ENCODE measurements at places on chromosomes 12 and 14.

GRCh38 chr14:64410084-64410774, 22.1 kb downstream of the MTHFD1 start:
- no peak for DNase-seq

- no peak for DNase-seq
These were observed 29.0 kb downstream of the TESC start for GRCh38 chr12:117069926-117070900.

- DNase-seq = no peak
These were observed 50.5 kb downstream of the STX2 start for GRCh38 chr12:130788515-130788914.

GRCh38 chr12:38610808-38611350, 294.3 kb downstream of the ALG10B start:
- no peak for DNase-seq

- DNase-seq = no peak
These were observed 635.5 kb downstream of the KCNH5 start for GRCh38 chr14:62409626-62410300.

- no peak for DNase-seq
These were observed 593.0 kb downstream of the SOX5 start for GRCh38 chr12:23356440-23356839.

- no peak for DNase-seq
These were observed 1106.8 kb downstream of the AACS start for GRCh38 chr12:126171937-126172559.

- DNase-seq = no peak
These were observed 12.9 kb downstream of the BRI3BP start for GRCh38 chr12:125006365-125006764.

DNA sequence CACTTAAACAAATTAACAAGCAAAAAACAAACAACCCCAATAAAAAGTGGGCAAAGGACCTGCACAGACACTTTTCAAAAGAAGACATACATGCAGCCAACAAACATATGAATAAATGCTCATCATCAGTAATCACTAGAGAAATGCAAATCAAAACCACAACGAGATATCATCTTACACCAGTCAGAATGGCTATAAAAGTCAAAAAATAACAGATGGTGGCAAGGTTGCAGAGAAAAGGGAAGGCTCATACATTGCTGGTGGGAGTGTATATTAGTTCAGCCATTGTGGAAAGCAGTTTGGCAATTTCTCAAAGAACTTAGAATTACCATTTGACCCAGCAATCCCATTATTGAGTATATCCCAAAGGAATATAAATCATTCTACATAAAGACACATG, 34.6 kb upstream of the NT5DC3 start:
- DNase-seq = no peak

- DNase-seq = no peak
These were observed 5.0 kb upstream of the NPAS3 start for GRCh38 chr14:32933629-32934072.

- no peak for DNase-seq
These were observed 582.6 kb upstream of the ATP2B1 start for GRCh38 chr12:90290980-90291975.

- DNase-seq = no peak
These were observed 31.2 kb downstream of the NUAK1 start for GRCh38 chr12:106107566-106107965.

DNA sequence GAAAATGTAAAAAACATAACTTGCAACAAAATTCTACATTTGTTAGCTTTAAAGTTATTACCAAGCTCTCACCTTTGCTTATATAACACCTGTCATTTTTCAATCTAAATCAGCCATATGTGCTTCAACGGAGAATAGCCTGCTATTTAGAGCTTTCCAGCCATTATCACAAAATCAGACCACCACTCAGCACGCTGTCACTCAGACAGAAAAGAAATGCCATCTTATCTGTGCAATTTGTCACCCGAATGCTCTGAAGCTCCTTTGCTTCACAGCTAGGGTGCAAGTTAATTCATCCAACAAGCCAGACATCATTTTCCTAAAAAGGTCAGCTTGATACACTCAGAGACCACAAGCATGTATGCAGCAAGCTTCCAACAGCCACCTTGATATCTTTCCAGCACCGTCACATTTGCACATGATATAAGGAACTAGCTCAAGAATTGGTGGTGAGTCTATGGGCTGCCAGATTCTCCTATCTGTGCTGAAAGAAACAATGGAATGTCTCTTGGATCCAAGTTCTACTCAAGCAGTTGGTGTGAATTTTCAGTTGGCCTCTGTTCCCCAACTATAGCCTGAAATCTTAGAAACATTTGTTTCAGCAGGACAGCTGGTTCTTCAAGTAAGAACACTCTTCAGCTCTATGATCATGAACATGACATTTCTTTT, 20.0 kb upstream of the IFNG-AS1 start:
- no peak for DNase-seq

DNA sequence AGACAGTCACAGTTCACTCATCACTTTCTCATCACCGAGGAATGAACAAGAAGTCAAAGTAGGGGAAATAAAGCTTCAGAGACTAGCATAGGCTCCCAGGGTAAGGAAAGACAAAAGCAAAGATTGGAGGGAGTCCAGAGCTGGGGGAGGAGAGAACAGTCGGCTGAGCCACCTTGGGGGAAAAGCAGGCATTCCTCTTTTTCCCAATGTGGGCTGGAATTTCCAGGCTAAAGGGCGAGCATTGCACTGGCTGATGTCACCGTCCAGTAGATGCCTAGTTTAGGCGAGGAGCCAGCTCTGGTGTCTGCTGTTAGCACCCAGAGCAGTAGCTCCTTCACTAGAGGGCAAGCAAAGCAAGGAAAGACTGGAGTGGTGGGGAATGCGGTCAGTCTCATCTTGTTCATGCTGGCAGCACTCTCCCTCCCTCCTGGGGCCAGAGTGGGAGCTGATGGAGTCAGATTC, 8.5 kb upstream of the KRT75 start:
- no peak for DNase-seq

DNA sequence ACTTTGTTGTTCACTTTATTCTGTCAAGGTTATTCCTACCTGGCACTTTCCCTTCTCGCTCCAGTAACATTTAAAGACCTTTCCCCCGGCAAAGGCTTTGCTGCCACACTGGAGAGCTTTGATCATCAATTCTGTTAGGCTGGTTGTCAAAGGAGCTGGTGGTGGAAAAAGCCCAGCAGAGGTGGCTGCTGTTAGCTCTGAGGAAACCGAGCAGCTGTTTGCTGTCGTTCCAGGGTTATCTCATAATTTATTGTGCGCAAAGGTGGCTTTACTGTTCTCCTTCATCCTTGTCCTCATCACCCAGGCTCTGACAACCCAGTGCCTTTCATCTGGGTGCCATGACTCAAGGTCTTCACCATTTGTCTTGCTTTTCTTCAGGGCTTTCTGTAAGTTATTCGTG, 38.2 kb upstream of the CRADD start:
- DNase-seq = no peak

DNA sequence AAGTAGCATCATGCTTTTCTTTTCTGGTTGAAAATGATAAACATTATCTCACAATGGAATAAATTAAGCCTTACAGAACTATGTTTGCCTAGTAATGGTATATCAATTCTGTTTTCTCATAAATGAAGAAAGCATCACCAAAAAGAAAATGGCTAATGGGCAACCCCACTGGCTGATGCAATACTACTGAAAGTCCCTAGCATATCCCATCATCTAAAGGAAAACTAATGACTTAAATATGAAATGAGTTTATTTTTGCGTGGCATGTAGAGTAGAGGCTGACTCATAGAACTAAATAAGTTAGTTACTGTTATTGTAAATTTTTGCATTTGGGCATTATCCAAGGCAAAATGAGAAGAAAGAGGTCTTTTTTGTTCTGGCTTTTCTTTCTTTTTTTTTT, 1156.3 kb upstream of the SEL1L start:
- DNase-seq = no peak

GRCh38 chr14:30305346-30305745, 253.6 kb upstream of the G2E3 start:
- DNase-seq = no peak

- no peak for DNase-seq
These were observed 160.9 kb downstream of the EPS8 start for GRCh38 chr12:15627995-15628945.

- peak; percentile 61 for DNase-seq
These were observed 54.9 kb downstream of the EID3 start for GRCh38 chr12:104358353-104359003.

GRCh38 chr14:87241018-87241768, 751.8 kb downstream of the GALC start:
- no peak for DNase-seq

DNA sequence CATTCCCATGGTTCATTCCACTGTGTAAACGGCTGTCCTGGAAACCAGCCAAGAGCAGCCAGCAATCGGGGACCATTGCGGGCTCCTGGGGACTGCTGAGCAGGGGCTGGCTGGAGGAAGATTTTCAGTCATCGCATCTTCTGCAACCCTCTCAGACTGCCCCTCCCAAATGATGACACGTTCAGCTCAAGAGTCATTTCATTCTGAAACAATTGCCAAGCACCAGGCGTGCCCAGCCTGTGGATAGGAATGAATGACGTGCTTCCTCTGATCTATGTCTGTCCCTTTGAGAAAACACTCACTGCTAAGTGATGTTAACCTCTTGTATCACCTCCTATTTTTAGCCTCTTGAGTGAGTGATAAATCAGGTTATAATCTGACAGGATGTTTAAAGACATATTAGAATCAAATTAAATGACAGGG, 62.0 kb downstream of the NDUFA12 start:
- no peak for DNase-seq

DNA sequence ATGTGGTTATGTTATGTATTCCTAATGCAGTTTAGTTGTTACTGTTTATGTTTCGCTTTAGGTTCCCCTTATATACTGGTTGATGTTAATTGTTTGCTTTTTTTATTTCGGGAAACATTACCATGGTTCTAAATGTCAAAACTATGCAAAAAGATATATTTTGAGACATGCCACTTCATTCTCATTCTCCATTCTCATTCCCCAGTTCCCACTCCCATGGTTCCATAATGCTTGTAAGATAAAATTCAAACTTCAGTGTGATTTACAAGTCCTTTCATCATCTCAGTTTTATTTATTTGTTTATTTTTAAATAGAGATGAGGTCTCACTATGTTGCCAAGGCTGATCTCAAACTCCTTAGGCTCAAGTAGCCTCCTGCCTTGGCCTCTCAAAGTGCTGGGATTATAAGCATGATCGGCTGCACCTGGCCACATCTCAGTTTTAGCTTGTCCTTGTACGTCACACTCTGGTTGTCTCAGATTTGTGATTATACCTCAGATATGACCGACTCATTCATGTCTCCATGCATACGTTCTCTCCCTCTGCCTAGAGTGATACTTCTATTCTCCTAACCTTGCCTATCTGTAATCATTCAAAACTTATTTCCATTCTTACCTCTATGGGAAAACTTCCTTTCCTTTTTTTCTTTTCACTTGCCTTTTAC, 407.8 kb upstream of the RGS6 start:
- no peak for DNase-seq

DNA sequence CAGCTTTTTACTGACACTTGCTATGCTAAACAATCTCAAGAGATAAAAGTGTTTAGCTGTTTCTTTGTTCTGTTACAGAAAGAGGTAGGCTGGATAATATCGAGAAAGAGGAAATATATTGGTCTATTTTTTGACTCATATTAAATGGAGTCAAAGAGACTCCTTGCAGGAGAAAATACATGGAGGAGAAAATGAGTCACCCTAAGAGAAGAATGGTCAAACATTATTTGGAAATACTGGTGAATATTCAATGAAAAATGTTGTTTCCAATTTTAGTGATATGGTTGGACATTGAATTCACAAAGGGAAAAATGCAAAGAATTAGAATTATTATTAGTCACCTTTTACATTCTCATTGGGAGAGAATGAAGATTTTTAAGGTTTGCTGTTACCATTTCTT, 3.2 kb downstream of the KCNJ8 start:
- DNase-seq = no peak

DNA sequence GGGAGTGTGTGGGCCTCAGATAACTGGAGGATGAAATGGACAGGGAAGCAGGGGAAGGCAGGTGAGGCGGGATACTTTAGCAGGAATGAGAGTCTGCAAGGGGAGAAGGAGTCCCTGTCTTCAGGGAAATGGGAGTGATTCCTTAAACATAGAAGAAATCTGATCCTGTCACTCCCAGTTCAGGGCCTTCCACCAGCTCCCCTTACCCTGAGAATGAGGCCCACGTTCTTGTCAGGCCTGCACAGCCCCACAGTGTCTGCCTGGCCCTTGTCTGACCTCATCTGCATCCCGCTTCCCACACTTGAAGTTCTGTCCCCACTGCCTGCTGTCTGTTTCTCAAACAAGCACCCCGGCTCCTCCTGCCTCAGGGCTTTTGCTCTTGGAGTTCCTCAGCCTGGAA, 12.6 kb upstream of the LRP1-AS start:
- DNase-seq = no peak

DNA sequence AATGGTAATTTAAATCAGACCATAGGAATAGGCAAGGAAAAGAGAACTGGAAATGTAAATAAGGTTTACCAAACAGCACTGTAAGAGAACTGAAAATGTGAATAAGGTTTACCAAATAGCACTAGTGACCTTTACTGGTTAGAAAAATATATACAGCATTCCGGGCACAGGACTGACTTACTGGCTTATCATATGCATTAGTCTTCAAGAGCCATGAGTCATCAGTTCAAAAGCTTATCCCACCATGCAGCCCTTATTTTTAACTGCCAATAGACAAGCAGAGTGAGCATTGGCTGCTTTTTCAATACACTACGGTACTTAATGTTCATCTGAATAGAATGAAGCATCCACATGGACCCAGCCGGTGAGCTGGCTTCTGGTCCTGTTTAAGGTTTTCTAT, 13.0 kb upstream of the NELL2 start:
- no peak for DNase-seq

GRCh38 chr12:118122264-118122663, 13.7 kb upstream of the PEBP1 start:
- DNase-seq = no peak

- DNase-seq = no peak
These were observed 341.0 kb upstream of the TMEM132C start for GRCh38 chr12:127925971-127926370.

GRCh38 chr12:32754111-32754510, 1.6 kb downstream of the YARS2 start:
- no peak for DNase-seq

- no peak for DNase-seq
These were observed 2.9 kb upstream of the CLEC1A start for GRCh38 chr12:10101648-10102220.

DNA sequence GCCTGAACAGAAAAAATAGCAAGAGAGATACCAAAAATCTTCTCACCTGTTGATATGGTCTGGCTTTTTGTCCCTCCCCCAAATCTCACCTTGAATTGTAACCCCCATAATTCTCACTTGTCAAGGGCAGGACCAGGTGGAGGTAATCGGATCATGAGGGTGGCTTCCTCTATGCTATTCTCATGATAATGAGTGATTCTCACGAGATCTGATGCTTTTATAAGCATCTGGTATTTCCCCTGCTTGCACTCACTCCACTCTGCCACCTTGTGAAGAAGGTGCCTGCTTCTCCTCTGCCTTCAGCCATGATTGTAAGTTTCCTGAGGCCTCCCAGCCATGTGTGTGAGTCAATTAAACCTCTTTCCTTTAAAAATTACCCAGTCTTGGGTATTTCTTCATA, 291.2 kb downstream of the CPNE8 start:
- no peak for DNase-seq

GRCh38 chr12:118299791-118300460, 72.8 kb downstream of the TAOK3 start:
- no peak for DNase-seq

- DNase-seq = no peak
These were observed 13.8 kb downstream of the RAD51B start for GRCh38 chr14:67833403-67833802.

All from naive thymus-derived CD8-positive, alpha-beta T cell (primary cell).